ENCODE measurements at places on chromosomes 13 and 19.

DNA sequence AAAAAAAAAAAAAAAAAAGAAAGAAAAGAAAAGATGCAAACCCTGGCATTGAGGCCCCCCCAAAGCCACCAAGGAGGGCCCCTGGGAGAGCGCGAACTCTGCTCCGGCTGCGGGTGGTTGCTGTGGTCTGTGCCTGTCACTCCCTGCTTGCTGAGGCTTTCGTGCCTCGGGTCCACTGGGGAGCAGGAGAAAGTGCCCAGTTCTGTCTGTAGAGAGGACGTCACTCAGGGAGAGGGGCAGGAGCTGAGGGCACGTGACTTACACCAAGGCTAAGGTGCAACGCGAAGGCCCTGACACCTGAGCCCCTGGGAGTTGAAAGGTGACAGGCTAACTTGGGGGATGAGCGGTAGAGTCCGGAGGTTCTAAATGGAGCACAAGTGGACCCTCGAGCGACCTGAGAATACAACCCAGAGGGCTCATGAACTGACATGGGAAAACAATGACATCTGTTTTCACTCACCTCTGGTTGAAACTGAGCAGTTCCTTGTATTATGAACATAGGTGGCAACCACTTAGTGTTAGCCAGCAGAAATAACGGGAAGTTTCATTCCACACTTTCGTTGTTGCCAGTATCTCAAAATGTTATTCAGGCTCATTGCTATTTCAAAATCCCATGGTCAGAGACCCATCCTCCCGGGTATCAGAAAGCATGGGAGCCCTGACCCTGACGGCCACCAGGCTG, 69.2 kb upstream of the TM9SF2 start:
- no peak for DNase-seq

- DNase-seq: no peak
Measured at GRCh38 chr13:59274958-59275727, 888.6 kb downstream of the DIAPH3 start.

DNA sequence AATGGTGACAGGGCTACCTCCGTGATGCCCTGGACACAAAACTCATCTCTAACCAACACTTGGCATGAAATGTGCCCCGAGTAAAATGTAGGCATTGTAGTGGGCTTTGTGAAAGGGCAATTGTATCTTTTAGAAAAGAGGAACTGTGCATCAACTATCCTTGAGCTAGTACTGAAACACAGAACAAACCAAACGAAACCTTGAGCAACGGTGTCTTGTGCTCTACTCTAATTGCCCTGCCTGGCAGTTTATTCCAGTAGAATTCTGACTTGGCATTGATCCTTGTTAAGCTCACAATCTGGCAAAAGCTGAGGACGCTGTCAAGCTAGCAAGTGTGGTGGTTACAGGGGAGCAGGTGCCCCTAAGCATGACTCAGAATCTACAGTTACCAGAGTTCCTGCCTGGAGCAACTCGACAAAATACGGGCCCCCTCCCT, 707.1 kb upstream of the SPRY2 start:
- DNase-seq: no peak

DNA sequence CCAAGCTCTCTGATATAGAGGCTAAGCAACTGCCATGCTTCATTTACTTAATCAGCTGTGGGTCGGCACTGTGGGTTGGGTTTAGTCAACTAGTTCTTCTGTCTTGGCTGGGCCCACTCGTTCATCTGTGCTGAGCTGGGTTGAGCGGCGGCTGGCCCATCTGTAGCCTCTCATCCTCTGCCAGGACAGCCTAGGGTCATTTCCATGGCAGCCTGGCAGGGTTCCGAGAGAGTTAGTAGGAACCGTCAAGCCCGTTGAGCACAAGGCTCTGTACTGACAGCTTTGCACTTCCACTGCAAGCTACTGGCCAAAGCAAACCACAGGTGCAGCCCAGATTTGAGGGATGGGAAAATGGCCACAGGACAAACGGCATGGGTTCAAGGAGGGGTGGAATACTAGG, 6.6 kb upstream of the ZNF835 start:
- no peak for DNase-seq

- DNase-seq: no peak
Measured at GRCh38 chr13:71513411-71514033, 353.5 kb downstream of the DACH1 start.

DNA sequence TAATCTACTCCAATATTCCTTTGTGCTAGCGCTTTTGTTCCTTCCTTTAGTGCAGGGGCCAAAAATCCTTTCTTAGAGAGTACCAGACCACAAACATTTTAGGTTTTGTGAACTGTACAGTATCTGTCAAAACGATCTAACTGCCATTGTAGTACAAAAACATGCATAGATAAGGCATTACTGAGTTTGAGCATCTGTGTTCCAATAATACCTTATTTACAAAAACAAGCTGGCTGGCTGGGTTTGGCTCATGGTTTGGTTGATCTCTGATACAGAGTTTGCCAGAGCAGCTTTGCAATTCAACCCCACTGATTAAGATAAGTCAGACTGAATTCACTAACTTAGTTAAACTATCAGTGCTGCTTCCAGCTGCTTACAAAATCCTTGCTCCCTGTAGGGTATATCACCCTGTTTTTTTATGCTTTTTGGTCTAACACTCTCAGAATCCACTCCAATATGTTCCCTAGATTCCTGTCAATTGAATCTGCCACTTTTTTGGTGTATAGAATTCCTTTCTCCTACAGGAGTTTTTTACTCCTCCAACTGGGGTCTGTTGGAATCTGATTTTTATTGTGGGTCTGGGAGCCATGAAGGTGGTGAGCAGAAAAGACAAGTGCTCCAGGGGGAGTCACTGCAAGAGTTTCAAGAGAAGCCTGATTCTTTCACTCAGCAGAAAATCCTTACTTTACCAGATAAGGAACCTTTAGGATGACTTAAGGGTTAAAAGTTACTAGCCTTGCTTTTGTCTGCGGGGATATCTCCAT, 1399.4 kb downstream of the EFNB2 start:
- DNase-seq: no peak

DNA sequence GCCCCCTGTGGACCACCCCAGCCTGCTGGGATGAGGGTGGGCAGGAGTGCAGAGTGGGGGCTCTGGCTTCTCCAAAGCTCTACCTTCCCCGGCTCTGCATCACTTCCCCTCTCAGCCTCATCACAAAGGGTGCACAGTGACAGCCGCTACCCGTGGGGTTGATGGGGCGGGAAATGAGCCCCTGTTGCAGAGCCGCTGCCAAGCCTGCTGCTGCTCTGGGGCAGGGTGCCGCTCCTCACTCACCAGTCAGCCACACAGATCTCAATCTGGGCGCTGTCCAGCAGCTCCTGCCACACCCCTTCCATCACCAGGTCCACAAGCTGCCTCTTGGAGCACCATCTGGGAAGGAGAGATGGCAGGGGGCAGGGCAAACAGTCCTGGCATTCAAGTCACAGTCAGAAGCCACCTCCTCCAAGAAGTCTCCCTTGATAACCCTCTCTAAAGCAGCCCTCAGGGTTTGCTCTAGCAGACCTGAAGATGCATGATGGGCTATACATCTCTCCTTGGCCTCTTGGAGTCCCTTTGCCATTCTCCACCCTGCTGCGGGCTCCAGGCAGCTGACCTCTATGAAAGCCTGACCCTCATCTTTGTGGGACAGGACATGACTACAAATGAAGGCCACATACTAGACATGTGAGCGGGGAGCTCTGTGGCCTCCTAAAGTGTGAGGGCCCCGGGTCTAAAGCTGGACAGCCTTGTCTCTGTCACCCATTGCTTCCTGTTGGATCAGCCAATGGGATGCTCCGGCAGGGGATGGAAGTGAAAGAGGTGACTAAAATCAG, 15.7 kb downstream of the MRPS12 start:
- DNase-seq: no peak

DNA sequence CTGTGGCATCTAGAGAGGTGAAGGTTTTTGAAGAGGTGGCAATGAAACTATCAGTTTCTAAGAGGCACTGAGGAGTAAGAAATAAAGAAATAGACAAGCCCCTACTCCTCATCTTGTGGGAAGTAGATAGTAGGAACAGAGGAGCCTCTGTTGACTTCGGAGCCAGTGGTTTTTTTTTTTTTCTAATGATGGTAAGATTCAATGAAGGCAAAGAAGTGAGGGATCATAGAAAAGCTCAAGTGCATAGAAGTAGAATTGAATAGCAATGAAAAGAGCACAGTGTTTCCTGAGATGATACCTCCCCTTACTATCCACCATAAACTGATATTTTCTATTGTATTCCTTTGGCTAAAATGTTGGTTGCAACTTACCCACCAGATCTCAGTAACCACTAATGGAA, 46.3 kb downstream of the FREM2 start:
- no peak for DNase-seq

DNA sequence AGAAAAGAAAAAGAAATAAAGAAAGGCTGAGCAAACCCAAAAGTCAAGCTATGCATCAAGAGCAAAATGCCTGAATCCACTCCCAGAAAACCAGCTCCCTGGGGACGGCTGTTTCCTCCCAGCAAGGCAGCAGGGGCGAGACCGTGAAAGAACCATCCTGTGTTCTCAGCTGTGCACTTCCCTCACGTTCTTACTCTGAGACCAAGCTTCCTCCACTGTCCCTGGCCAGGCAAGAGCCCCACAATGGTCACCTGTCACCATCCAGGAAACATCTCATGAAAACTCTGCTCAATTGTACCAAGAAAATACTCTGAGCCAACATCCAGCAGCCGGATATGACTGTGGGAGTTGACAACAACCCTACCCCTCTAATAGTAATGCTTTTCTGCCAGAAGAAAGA, 22.9 kb downstream of the RAB20 start:
- DNase-seq: no peak

DNA sequence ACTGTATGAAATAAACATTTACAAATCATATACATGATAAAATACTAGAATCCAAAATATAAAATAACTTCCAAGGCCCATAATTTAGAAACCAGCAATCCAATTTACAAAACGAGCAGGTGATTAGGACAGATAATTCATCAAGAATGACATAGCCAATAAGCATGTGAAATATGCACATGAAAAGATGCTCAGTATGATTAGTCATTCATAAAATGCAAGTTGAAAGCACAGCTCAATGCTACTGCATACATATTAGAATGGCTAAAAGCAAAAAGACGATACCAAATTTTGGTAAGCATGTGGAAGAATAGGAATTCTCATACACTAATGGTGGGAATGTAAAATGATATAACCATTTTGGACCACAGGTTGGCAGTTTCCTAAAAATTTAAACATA, 837.2 kb upstream of the MIR17HG start:
- no peak for DNase-seq

DNA sequence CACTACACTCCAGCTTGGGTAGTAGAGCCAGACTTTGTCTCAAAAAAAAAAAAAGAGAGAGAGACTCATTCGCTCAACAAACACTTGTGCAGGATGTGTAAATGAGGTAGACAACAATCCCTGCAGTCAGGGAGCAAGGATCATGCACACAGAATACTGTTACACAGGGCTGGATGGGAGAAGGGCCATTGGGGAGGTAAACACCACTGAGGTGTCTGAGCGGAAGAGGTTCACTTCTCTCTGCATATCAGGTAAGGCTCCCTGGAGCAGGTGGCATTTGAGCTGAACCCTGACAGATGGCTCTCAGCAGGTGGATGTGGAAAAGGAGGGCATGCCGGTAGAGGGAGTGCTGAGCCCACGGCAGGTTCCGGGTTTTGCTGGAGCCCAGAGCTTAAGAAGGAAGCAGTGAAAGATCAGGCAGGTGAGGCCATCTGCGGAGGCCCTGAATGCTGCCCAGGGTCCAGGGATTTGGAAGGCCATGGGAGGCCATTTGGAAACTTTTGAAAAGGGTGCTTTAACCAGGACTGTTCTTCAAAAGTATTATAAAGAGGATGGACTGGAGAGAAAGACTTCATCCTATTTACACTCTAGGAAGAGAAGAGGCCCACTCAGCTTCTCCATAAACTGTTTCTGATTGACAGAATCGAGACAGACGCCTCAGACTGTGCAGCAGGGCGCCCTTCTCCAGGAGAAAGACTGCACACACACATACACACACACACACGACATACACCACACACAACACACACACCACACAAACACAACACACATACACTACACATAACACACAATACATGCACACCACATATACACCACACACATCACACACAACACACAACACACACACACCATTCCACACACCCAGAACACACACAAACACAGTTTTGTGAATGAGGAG, 199.4 kb downstream of the USP12 start:
- peak; percentile 18 for DNase-seq

DNA sequence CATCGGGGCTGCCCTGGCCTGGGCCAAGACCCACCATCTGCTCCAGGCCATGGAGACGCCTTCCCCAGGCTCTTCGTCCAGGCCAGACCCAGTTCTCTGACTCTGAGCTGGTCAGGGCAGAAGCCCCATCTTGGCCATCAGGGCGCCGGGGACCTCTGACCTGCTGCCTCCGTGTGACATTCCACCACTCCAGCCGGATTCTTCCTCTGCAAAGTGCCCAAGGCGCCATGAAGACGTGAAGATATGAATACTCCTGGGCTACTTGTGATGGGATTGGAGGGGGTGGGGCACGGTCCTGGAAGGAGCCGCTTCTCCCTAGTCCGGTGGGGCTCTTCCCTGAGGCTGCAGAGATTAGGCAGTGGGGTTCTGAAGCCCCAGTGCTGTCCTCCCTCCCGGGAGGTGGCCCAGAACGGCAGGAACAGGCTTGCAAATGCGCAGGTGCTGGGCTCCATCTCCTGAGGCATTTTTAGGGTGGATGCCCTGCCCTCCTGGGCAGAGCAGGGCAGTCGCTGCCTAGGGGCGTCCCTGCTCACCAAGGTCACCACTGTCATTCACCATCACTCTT, 26.0 kb upstream of the SLC7A10 start:
- DNase-seq: no peak

- no peak for DNase-seq
Measured at GRCh38 chr13:67505376-67505775, 275.2 kb upstream of the PCDH9 start.

DNA sequence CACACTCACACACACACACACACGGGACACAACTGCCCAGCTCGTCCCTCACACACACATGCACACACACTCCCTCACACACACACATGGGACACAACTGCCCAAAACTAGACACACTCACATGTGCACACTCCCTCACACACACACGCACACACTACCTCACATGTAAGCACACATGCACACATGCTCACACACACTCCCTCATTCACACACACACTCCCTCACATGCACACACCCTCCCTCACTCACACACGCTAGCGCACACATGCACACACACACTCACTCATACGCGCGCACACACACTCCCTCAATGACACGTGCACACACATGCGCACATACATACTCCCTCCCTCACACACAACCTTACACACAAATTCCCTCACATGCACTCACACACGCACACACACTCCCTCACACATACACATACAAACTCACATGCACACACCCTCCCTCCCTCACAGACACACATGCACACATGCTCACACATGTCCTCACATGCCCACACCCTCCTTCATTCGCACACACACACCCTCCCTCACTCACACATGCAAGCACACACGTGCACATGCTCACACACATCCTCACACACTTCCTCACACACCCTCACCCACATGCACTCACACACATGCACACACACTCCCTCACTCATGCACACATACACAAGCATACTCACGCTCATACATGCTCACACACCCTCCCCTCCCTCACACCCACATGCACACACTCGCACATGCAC, 9.0 kb upstream of the RASA3 start:
- no peak for DNase-seq
